Fibroblast of skin of right quadriceps (primary cell): ENCODE measurements at places on chromosomes 2 and 18.

GRCh38 chr2:174836377-174836994, 72.2 kb upstream of the CHRNA1 start:
- peak; percentile 98 for DNase-seq

DNA sequence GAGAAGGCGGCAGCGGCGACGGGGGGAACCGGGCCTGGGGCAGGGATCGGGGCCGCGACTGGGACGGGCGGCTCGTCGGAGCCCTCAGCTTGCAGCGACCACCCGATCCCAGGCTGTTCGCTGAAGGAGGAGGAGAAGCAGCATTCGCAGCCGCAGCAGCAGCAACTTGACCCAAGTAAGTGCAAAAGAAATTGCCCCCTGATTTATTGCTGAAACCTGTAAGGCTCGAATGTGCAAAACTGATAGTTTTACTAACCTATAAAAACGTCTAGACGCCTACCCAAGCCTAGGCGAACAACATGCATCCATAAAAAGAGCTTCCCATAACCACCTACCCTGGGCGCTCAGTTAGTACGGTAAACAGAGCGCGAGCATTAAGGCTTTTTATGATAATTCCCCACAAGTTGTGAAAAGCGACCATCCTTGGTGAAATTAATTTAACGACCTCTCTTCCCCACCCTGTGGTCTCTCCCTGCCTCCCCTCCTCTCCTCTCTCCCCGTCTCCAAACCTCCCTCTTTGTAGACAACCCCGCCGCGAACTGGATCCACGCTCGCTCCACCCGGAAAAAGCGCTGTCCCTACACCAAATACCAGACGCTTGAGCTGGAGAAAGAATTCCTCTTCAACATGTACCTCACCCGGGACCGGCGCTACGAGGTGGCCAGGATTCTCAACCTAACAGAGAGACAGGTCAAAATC, 1.0 kb downstream of the HOXD9 start:
- no peak for DNase-seq

DNA sequence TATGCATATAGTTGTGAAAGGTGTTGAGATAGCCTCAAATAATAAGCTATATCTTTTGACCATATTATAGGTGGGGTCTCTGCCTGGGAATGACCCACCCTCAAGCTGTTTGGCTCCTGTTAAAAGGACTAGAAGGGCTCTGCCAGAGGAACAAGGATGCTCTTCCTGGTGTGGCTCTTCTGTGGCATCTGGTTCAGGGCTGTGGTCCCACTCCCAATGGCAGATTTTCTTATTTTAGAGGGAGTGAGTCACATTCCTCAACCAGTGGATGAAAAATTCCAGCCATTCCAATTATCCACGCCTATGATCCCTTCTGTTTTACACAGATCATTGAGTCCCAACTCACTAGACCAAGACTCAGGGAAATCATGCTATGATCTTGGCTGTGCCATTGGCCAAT, 119.9 kb downstream of the PARD3B start:
- peak; percentile 81 for DNase-seq

DNA sequence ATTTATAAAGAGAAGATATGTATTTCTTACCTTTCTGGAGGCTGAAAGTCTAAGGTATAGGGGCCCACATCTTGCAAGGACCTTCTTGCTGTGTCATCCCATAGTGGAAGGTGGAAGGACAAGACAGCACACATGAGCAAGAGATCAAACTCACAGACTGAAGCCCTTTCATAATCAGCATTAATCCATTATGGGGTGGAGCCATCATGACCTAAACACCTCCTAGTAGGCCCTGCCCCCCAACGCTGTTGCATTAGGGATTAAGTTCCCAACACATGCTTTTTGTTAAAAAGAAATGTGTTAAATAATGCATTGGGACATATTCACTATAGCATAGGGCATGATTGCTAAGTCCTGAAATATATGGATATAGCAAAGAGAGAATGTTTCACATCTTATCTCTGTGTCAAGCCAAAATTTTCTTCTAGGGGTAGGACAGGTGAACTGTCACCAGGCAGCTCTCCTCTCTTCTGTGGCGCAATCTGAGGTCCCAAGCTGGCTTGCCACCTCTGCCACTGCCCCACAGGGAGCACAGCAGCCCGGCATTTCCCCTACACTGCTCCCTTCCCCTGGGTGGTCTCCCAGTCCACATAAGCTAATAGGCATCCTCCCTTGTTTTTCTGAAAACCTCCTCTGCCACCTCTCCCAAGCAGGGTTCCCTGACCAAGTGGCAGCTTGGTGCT, 8.3 kb upstream of the CTIF start:
- DNase-seq, result peak; percentile 40

DNA sequence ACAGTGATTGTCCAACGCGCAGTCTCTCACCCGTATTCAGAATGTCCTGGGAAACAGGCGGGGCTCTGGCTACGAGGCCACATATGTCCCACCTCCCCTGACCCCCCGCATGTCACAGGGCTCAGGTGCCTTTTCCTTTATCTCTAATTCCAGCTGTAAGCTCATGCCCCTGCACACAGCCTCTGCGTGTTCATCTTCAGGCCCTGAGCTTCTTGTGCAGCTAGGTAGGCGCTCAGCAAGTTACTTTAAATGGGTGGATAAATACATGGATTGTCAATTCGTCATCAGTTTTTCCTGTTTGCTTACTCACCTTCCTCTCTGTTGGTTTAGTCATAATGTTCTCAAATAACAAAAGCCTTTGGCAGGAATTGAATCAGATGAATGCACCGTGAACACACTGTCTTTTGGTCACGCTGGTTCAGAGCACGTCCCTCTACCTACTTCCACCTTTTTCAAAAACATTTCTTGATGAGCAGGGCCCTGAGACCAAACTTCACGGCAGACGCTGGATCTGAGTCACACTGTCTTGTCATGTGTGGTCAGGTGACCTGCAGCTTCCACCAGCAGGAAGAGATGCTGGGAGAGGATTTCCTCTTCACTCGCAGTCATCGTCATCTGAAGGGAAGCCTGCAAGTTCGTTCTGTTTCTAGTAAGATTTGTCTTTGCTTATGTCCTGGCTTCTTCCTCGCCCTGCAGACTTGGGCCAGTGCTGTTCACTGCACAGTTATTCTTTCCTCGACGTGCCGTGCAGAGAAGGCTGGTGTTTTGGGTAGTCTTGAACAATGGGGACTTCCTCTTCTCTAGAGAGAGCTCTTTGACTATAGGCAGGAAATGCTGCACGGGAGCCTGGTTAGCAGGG, 138.1 kb downstream of the PTGR3 start:
- peak; percentile 78 for DNase-seq
